ENCODE measurements at places on chromosomes 3 and 15. TPM values are rescaled to one million over a fixed set of nuclear protein-coding genes. Genes with fewer than 3 reads are reported as not detected.

Gene ONECUT1
- total RNA-seq = not detected

Gene CIAO2A
- total RNA-seq = 90.8 TPM

- peak; percentile 46 for DNase-seq
These were observed 10.7 kb downstream of the IGF1R start for GRCh38 chr15:98658831-98659699.

DNA sequence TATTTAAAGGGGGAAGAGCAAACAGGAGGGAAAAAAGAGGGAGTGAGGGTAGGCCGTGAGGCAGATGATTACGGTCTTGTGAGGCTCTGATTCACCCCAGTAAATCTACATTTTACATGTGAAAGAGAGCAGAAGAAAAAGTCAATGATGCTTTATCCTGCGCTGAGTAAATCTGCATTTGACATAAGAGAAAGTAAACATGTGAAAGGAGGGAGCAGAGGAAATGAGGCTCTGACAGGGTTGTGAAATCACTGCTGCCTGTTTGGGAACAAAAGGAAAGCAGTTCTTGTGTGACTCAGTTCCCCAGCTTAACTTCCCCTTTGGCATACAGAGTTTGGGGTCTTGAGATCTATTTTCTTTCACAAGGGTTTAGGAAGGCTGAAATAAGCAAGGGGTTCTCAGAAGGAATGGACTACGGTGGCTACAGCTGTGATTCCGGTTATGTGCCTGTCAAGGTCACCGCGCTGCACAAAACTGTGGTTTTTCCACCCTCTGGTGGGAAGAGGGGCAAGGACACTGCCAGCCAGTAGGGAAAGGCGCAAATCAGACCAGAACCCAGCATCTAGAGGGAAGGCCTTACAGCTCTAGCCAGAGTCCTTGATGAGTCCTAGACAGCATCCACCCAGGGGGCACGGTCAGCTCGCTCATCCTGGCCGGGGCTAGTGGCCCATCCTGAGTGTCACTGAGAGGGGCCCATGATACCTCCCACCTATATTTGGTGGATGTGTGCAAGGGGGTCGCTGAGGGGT is 18.9 kb upstream of the HCN4 start:
- DNase-seq = no peak

GRCh38 chr3:16181361-16181760 is 6.9 kb downstream of the GALNT15 start:
- DNase-seq = peak; percentile 70

DNA sequence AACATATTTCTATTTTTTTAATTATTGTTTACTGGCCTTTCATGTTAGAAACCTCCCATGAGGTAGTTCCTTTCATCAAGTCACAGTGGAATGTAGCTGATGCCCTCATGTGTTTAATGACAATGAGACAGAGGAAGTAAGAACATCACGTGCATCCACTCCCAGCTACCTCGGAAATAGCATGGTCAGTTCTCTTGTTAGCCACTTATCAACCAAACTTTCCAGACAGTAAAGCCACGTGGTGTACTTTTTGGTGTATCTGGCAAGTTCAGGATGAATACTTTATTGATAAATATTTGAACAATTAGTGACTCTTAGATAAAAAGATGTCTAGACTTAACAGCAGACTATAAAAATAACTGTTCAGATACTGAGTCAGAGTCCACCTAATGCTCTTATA is 781.7 kb downstream of the MECOM start:
- DNase-seq = no peak

DNA sequence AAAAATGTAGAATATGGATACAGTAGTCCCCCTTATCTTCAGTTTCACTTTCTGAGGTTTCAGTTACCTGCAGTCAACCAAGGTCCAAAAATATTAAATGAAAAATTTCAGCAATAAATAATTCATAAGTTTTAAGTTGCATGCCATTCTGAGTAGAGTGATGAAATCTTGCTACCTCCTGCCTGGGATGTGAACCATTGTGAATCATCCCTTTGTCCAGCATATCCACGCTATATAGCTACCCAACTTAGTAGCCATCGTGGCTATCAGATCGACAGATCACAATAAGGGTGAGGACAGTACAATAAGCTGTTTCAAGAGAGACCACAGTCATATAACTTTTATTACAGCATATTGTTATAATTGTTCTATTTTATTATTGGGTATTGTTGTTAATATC is 1.2 kb upstream of the LARS2 start:
- DNase-seq = no peak

- no peak for DNase-seq
These were observed 9.0 kb upstream of the MAP1A start for GRCh38 chr15:43508421-43508820.

- no peak for DNase-seq
These were observed 1.7 kb upstream of the MAP1A start for GRCh38 chr15:43515741-43516140.

Measured in LHCN-M2 (cell line).